Sigmoid colon (tissue), 7 donors: ENCODE measurements at places on chromosomes 13 and 19. TPM values are rescaled to one million over a fixed set of nuclear protein-coding genes. Genes with fewer than 3 reads are reported as not detected.

- no peak overlapping the region for H3K27ac ChIP-seq
- H3K4me1 ChIP-seq = no peaks in the 10 kb centered on the region
- no peaks in the 10 kb centered on the region for H3K36me3 ChIP-seq
- no peaks in the 10 kb centered on the region for H3K27me3 ChIP-seq
These were observed 98.1 kb upstream of the MIR17HG start for GRCh38 chr13:91249370-91249769.

DNA sequence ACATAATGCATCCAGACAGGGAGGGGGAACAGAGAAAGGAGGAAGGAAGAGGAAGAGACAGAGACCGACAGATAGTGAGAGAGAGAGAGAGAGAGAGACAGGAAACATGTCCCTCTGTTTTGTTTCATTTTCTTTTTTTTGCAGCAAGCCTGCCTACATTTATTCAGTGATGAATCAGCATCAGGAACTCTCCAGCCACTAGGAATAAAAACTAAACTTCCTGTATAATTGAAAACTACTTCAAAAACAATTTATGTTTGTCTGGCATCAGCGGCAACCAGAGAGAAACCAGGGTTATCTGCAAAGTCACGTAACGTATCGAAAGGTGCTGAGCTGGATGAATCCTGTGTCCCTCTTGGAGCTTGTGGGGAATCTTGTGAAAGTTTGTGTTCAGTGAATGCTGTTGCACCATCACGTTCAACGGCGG is 148.6 kb upstream of the SOX21 start:
- H3K36me3 ChIP-seq = no peaks in the 10 kb centered on the region
- no peaks in the 10 kb centered on the region for H3K27me3 ChIP-seq
- H3K4me1 ChIP-seq = peaks cover 3% of the 10 kb centered on the region
- H3K4me3 ChIP-seq = peak overlapping the region; percentile 39
- H3K27ac ChIP-seq = peak overlapping the region; percentile 6

GRCh38 chr19:6735181-6735911 is 2.0 kb downstream of the GPR108 start:
- H3K4me3 ChIP-seq = no peak overlapping the region
- H3K27me3 ChIP-seq = no peaks in the 10 kb centered on the region
- H3K4me1 ChIP-seq = peaks cover 27% of the 10 kb centered on the region

DNA sequence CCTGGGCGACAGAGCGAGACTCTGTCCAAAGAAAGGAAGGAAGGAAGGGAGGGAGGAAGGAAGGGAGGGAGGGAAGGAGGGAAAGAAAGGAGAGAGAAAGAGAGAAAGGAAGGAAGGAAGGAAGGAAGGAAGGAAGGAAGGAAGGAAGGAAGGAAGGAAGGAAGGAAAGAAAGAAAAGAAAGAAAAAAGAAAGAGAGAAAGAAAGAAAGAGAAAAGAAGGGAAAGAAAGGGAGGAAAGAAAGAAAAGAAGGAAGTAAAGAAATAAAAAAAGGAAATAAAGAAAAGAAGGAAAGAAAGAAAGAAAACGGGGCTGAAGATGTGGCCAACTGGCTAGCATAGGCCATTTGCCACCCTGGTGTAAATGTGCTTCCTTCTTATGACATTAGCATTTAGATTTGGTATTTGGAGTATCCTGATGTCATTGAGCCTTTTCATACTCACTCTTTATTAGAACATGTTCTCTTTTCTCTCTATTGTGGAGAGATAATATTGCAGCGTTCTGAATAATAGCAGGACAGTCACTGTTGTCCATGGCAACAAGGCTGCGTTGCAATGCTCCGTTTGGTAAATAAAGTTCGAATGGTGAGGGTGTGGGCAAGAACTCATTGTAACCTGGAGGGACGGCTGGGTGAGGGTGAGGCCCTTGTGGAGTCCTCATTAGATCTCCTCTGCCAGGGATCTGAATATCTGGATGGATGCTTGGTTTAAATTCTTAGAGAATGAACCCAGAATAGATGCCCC is 173.9 kb upstream of the UBL3 start:
- H3K27ac ChIP-seq = no peak overlapping the region
- H3K4me1 ChIP-seq = no peaks in the 10 kb centered on the region
- H3K36me3 ChIP-seq = no peaks in the 10 kb centered on the region
- DNase-seq = no peak
- no peaks in the 10 kb centered on the region for H3K27me3 ChIP-seq

GRCh38 chr13:84867246-84867645 is 932.0 kb downstream of the SLITRK6 start:
- no peak overlapping the region for H3K27ac ChIP-seq
- H3K27me3 ChIP-seq = no peaks in the 10 kb centered on the region
- no peak overlapping the region for H3K4me3 ChIP-seq
- DNase-seq = no peak

- no peak overlapping the region for H3K4me3 ChIP-seq
- no peak overlapping the region for H3K27ac ChIP-seq
- no peaks in the 10 kb centered on the region for H3K36me3 ChIP-seq
- DNase-seq = no peak
- H3K27me3 ChIP-seq = no peaks in the 10 kb centered on the region
These were observed 280.3 kb downstream of the KLF5 start for GRCh38 chr13:73339086-73339485.

GRCh38 chr19:58279042-58279924 is 528 bp downstream of the ZNF8 start:
- peaks cover 16% of the 10 kb centered on the region for H3K36me3 ChIP-seq
- H3K4me3 ChIP-seq = peak overlapping the region; percentile 87
- no peaks in the 10 kb centered on the region for H3K27me3 ChIP-seq
- DNase-seq = peak; percentile 84
- peak overlapping the region; percentile 88 for H3K27ac ChIP-seq

DNA sequence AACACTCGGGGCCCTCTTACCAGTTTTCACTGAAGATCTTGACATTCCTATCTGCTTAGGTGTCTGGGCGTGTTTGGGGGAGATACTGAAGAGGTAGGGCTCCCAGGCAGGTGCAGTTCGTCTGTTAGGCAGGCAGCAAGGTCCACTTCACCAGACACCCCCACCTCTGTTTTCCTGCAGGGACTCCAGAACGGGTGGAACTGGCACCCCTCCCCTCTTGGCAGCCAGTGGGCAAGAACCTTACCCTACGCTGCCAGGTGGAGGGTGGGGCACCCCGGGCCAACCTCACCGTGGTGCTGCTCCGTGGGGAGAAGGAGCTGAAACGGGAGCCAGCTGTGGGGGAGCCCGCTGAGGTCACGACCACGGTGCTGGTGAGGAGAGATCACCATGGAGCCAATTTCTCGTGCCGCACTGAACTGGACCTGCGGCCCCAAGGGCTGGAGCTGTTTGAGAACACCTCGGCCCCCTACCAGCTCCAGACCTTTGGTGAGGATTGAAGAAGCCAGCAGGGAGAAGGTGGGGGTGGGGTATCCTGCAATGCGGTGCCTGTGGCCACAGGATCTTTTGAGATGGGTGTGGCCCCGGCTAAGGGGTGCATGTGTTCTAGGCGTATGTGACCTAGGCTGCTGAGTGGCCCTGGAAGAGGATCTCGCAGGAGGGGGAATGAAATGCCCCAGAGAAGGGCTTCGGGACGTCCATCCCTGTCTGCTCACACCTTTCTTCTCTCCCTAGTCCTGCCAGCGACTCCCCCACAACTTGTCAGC is 3.3 kb upstream of the ICAM4 start:
- DNase-seq = no peak
- no peaks in the 10 kb centered on the region for H3K36me3 ChIP-seq
- no peaks in the 10 kb centered on the region for H3K4me1 ChIP-seq
- H3K27ac ChIP-seq = no peak overlapping the region

GRCh38 chr13:53408847-53409568 is 380.4 kb downstream of the OLFM4 start:
- no peak for DNase-seq
- no peaks in the 10 kb centered on the region for H3K27me3 ChIP-seq
- no peaks in the 10 kb centered on the region for H3K36me3 ChIP-seq
- H3K27ac ChIP-seq = no peak overlapping the region
- no peak overlapping the region for H3K4me3 ChIP-seq

DNA sequence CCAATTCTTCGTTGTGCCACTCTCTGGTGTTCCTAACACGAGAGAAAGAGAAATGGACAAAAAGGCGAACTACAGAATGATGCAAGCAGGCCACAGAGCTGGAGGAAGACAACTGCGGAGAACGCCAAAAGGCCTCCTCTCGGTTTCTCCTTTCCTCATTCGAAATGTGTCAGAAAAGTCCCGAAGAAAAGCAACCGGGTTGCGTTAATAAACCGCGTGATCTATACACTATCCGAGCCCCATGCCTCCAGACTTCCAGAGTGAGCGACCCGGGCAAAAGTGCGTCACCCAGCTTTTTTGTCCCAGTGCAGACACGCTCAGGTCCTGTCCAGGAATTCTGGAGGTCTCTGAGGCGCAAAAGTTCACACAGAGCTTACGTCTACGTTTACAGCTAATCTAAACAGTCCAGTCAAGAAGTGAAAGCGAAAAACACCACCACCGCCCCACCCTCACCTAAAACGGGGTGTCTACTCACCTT is 413 bp downstream of the N4BP2L2 start:
- H3K4me1 ChIP-seq = peaks cover 45% of the 10 kb centered on the region
- H3K27me3 ChIP-seq = no peaks in the 10 kb centered on the region
- peak overlapping the region; percentile 76 for H3K4me3 ChIP-seq
- no peaks in the 10 kb centered on the region for H3K36me3 ChIP-seq
- DNase-seq = peak; percentile 70

- no peaks in the 10 kb centered on the region for H3K27me3 ChIP-seq
- H3K27ac ChIP-seq = no peak overlapping the region
- H3K4me3 ChIP-seq = no peak overlapping the region
- no peak for DNase-seq
- no peaks in the 10 kb centered on the region for H3K36me3 ChIP-seq
These were observed 275.6 kb downstream of the KLF5 start for GRCh38 chr13:73334445-73334844.

GRCh38 chr19:53849237-53849676 is 18.4 kb upstream of the MYADM start:
- H3K4me3 ChIP-seq = no peak overlapping the region
- H3K36me3 ChIP-seq = no peaks in the 10 kb centered on the region
- DNase-seq = no peak

GRCh38 chr13:73096173-73096572 is 37.4 kb downstream of the KLF5 start:
- H3K4me1 ChIP-seq = no peaks in the 10 kb centered on the region
- H3K4me3 ChIP-seq = no peak overlapping the region
- no peaks in the 10 kb centered on the region for H3K27me3 ChIP-seq
- no peaks in the 10 kb centered on the region for H3K36me3 ChIP-seq

- H3K27me3 ChIP-seq = no peaks in the 10 kb centered on the region
- H3K36me3 ChIP-seq = no peaks in the 10 kb centered on the region
- no peak overlapping the region for H3K27ac ChIP-seq
- DNase-seq = no peak
These were observed 9.5 kb upstream of the MBNL2 start for GRCh38 chr13:97212601-97213040.

- no peaks in the 10 kb centered on the region for H3K36me3 ChIP-seq
- H3K4me3 ChIP-seq = no peak overlapping the region
- H3K27ac ChIP-seq = no peak overlapping the region
- H3K4me1 ChIP-seq = no peaks in the 10 kb centered on the region
- no peak for DNase-seq
These were observed 730.7 kb downstream of the UQCRFS1 start for GRCh38 chr19:28482221-28482620.

DNA sequence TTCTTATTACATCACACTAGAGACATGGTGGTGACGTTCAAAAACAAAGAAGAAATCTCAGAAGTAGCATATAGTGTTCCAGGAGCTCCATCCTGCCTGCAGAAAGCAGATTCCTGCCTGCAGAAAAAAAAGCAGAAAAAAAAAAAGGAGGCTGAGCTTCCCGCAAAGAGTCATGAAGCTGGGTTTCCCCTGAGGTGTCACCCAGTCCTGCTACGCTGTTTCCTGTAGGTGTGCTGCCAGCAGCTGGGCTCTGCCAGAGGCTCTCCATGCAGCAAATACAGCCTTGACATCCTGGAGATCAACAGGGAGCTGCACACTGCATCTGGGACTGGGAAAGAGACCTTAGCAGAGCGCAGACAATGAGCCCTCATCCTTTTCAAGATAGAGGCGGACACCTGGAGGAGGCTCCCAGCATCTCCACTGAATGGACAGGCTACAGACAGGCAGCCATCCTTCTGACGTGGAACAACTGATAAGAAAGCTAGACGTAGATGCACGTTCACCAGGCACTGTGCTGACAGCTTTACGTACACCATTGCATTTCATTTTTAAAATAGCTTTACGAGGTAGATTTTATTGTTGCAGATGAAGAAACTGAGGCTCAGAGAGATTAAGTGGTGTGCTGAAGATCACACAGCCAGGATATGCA is 350.9 kb downstream of the FOXO1 start:
- no peak overlapping the region for H3K4me3 ChIP-seq
- H3K27me3 ChIP-seq = no peaks in the 10 kb centered on the region
- H3K36me3 ChIP-seq = no peaks in the 10 kb centered on the region
- H3K4me1 ChIP-seq = no peaks in the 10 kb centered on the region
- no peak for DNase-seq
- H3K27ac ChIP-seq = no peak overlapping the region

DNA sequence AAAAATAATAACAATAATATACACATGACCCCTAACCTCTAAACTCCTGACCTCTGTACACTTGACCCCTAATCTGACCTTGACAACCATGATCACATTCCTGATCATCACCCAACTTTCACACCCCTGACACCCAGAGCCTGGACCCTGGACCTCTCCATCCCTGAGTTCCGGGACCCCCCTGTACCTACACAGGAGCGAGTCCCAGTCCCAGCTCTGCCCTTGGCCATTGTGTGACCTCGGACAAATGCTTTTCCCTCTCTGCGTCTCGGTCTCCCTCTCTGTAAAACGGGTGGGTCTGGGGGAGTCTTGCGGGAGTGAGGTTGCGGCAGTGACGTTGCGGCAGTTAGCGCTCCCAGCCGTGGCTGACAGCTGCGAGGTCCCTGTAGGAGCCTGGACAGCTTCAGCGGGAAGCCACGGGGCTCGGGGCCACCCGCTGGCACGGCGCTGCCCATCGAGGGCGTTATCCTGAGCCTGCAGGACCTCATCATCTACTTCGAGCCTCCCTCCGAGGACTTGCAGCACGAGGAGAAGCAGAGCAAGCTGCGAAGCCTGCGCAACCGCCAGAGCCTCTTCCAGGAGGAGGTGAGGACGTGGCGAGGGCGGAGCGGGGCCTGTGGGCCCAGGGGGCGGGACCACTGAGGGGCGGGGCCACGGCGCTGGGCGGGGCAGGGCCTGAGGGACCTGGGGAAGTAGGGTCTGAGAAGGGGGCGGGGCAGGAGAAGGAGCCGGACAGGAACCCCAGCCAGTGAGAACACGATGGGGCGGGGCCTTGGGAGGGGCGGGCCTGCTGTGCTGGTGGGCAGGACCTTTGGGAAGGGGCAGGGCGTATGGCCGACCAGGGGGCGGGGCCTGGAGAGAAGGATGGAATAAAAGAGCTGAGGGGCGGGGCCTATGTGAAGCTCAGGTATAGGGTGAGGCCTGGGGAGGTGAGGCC is 19.2 kb downstream of the RYR1 start:
- DNase-seq = no peak
- no peaks in the 10 kb centered on the region for H3K4me1 ChIP-seq
- no peak overlapping the region for H3K27ac ChIP-seq

SHISA2 gene
- not detected for polyA plus RNA-seq

SMIM17 gene
- not detected for polyA plus RNA-seq

TMEM91 gene
- polyA plus RNA-seq = 0.46 TPM

CCL25 gene
- 0.17 TPM for polyA plus RNA-seq

NCCRP1 gene
- polyA plus RNA-seq = 0.60 TPM

ZNF571 gene
- polyA plus RNA-seq = 1.6 TPM
